ENCODE measurements at places on chromosomes 7 and 10.

DNA sequence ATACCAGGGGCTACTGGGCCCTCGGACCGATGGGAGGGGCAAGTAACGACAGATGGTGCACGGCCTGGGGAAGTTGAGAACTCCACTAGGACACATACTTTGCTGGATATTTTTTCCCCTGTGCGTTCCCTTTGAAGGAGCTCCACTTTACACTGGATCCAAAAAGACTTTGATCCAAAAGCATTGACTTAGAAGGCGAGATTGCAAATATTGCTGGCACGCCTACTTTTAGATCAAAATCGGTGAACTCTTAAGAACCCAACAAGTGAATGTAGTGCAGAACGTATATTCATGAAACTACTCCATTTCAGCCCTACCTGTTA lies 436 bp upstream of the SLC25A13 start:
- no peak for DNase-seq

GRCh38 chr10:1957057-1957456 lies 219.7 kb upstream of the ADARB2 start:
- DNase-seq: no peak

- DNase-seq: no peak
These were observed 161.0 kb upstream of the RNF32 start for GRCh38 chr7:156479596-156479995.

DNA sequence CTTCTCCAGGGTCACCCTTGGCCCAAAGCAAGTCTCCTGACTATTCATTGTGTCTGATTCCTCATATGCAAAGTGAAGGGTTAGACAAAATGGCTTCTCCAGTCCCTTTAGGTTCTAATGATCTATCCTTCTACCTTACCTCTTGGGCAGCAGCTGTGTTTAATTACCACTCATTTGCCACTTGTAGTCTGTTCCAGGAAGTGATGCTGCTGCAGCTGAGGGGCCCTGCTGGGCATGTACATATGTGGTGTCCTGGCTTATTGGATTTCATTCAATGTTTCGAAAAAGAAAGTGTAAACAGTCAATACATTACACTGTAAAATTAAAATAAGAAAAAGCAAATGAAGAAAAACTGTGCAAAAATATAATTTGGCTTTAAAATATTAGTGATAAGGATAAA lies 36.6 kb downstream of the SCIN start:
- DNase-seq: no peak

DNA sequence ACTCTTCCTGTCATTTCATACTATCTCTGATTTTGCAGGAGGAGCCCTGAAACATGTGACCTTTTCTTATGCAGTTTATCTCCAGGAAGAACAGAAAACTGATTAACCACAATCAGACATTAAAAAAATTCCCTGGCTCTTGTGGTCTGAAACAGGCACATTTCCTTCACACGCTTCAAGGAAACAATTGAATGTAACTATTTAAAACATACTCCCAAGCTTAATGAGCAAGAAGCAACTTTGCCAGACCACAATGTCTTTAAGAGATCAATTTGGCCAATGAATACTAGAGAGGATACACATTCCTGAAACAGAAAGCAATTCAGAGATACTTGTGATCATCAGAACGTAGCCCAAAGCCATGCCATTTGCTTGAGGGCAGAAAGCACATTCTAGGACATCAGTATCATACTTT lies 65.8 kb downstream of the PIP4K2A start:
- no peak for DNase-seq

DNA sequence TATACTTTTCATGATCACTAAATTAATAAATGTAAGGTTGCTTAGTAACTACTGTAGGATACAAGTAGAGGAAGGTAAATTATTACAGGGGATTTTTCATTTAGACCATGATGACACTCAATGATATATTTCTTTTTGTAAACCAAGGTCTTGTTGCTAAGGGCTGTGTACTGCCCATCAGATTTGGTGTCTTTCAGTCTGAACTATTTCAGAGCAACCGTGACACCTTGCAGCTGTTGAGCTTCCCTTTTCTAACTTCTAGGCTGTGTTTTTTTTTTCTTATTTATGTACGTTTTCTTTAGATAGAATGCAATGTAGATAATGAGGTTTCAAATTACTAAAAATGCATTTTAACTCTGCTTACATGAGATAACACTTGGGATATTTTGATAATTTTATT lies 292.0 kb upstream of the MBL2 start:
- DNase-seq: no peak

DNA sequence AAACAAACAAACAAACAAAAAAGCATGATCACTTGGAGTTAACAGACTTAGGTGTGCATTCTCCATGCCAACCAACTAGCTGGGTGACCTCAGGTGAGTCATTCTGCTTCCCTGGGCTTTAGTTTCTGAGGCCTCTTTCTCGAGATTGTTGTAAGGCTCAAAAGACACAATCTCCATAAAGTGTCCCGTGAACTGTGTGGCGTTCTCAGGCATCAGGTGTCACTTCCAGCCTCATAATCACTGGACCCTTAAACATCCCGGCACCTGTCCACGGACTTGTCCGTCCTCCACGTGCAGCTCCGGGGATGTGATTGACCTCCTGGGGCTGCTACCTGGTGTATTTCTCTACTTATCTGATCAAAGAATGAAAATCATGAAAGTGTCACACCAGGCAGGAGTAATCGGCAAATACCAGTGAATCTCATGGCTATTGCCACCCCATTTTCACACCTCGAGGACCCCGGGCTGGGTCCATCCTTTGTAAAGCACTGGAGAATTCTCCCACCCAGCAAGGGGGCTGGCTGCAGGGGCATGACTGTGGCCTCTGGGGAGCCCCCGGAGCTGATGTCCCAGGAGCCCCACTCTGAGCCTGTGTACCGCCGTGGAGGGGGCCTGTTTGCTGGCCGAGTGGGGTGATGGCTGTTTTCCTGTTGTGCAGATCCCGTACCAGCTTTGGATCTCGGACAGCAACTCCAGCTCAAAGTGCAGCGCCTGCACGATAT lies 189.8 kb upstream of the SH2B2 start:
- DNase-seq: no peak

- DNase-seq: no peak
These were observed 103.1 kb downstream of the INHBA start for GRCh38 chr7:41599760-41600159.

- no peak for DNase-seq
These were observed 27.6 kb downstream of the BMPER start for GRCh38 chr7:33932832-33933468.

GRCh38 chr7:47239034-47239433 lies 342.9 kb downstream of the TNS3 start:
- no peak for DNase-seq

GRCh38 chr10:57696641-57697040 lies 571.1 kb downstream of the IPMK start:
- DNase-seq: no peak

DNA sequence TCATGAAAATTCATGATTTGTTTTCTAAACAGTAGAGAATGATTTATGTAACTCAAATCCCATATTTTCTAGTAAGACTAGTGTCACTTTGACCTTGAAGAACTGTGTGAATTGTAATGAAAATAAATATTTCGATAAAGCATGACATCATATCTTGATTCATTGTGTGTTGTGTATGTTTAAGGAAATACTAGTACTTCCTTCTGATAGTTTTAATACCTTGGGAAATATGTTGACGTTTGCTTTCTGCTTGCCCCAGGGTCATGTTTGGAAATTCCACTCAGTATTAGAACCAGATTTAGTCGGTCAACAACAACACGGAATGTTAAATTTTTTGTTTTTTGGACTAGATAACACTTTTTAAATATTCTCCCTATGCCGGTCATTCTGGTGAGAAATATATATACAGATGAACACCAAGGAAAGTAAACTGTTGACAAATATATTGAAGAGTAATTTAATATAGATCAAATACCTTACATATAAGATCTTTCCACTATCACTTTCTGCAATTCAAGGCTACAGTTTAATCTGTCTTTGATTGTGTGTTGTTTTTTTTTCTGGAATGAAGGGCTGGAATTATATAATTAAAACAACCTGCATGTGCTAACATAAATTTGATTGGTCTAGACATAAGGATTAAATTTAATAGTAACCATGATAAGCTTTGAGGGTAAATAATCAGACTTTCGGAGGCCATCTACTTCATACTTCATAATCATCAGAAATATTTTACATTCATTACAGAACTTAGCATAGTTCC lies 126.2 kb downstream of the MDFIC start:
- no peak for DNase-seq

- DNase-seq: no peak
These were observed 19.4 kb downstream of the C1GALT1 start for GRCh38 chr7:7201578-7202374.

- no peak for DNase-seq
These were observed 159.0 kb downstream of the PLXNA4 start for GRCh38 chr7:132417103-132417906.

DNA sequence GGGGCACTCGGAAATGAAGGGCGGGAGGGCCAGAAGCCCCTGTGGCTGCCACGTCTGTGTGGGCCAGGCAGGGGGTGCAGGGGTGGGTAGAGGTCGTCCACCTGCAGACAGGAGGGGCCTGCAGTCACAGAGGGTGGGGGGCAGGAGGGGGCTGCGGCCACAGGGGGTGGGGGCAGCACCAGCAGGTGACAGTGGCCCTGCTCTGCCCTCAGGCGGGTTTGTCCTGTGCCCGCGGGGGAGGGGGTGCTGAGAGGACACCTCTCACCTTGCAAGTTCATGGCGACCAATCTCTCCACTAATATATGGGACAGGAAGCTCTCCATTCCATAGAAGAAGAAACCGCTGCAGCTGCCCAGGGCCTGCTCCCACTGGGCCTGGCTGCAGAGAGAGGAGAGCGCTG lies 26.6 kb upstream of the NKX6-2 start:
- no peak for DNase-seq

DNA sequence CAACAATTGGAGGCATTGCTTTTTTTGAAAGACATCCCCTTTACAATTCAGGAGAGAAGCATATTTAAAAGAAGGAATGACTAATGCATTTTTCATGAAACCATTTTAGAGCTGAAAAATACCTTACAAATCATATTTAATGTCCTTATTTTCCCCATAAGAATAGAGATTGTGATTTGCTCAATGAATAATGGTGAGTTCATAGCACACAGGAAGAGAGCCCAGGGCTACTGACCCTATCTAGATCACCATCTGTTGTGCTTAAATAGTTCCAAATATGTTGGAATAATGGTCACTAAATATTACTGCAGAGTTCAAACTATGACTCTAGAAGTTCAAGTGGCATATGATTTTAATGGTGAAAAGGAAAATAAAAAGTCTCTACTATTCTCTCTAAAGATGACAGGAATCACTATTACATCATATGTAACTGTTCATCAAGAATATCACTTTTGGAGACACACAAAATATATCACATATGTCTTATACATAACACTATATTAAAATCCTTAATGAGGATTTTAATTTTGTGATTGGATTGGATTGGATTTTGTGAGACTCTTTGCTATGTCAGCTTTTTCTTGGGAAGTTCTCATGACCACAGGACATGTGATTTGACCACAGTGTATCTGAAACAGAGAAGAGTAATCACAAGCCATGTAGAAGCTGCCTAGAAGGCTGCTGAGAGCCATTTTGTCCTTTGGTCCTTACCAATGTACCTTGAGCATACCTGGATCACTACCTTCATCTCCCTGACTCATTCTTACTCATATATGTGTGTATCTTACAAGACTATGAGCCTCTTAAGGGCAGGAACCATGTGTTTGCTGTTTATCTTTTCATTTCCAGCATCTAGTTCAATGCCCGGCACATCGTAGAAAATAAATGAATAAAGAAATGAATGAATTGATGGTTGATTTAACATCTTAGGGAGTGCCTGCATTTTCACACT lies 26.4 kb downstream of the SLC16A9 start:
- DNase-seq: no peak

DNA sequence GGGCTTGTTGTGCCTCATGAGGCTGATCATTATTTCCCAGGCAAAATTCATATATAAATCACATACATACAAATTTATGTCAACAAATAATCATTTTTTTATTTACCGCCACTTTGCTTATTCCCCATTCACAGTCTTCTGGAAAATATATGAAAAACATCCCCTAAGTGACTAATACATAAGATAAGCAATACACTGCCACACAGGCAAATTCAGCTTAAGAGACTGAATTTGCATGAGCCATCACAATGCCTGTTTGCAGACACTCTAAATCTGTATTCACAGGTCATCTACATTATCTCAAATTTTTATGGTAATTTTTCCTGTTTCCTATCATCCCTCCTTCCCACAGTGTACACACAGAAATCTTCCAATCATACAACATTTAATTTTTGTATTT lies 13.2 kb downstream of the OSBPL3 start:
- no peak for DNase-seq

- no peak for DNase-seq
These were observed 51.0 kb upstream of the PPP2R2D start for GRCh38 chr10:131849591-131850382.

DNA sequence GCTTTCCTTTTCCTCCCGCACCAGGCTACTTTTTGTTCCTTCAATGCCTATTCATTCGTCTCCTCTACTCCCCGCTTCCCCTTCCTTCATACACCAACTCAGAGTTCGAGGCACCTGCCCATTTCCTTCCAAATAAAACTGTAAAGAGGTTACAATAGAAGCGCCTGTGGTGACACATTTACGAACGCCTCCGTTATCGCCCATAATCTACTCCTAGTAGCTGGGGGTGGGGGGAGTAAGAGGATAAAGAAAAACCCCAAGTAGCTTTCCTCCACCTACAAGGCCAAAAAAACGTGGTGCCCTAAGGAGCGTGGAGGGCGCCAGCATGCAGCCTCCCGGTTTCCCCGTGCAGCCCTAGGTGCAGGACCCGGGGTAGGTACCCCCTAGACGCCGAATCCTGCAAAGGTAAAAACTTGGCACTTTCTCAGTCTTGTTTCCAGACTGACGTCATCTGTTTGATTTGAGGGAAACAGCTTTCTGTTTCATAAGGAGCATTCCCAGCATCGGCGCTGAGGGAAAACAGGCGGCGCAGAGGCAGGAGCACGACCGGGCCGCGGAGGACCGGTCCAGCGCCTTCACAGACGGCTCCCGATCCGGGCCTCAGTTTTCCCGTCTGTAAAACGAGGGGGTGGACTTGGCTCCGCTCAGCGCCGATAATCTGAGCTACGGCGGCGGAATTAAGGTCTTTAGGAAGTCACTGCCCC lies 922 bp downstream of the PPA1 start:
- no peak for DNase-seq

DNA sequence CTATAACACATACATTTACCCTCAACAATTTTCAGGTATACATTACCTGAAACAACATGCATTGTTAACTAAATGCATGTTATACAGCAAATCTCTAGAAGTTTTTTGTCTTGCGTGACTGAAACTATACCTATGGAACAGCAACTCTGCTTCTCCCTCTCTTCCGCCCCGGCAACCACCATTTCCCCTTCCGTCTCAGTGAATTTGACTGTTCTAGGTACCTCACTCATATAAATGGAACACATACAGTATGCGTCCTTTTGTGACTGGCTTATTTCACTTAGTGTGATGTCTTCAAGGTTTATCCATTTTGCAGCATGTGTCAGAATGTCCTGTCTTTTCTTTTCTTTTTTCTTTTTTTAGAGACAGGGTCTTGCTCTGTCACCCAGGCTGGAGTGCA lies 22.5 kb downstream of the CALHM2 start:
- no peak for DNase-seq

GRCh38 chr7:114649689-114650088 lies 235.1 kb downstream of the FOXP2 start:
- no peak for DNase-seq
